ENCODE measurements at places on chromosomes 7 and 10.
A peak's percentile ranks its signal among the peaks of the same experiment; 100 is the strongest.

DNA sequence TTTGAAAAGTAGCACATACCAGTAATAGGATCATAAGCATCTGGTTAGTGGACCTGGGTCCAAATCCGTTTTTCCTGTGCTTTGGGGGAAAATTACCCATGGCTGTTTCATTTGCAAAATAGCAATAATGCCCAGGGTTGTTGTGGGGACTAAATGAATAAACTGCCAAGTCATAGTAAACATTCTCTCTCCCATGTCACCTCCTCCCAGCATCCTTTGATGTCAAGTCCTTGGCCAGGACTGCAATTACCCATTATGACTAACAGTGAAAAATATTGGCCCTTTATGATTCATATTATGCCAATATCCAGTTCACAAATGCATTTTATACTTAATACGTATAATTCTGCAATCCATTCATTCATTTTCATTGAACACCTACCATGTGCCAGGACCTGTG lies 23.0 kb downstream of the TOMM7 start:
- DNase-seq: no peak

GRCh38 chr10:74328388-74328787 lies 177.4 kb downstream of the ADK start:
- no peak for DNase-seq

DNA sequence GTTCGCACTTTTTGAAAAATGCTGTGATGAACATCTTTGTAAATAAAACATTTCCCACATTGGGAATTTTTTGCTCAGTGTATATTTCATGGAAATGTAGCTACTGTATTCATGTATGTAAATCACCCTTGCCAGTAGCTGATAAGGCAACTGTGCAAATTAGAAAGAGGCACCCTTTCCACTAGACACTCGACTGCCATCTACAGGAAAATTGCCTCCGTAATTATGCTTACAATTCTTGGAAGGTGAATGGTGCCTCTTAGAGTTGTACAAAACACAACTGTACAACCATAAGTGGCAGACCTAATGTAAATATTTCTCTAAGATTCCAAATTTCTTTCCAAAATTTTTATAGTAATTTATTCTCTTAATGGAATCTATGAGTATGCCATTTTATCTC lies 491.7 kb downstream of the CCSER2 start:
- DNase-seq: no peak

GRCh38 chr7:55534262-55534915 lies 37.9 kb downstream of the VOPP1 start:
- DNase-seq: peak; percentile 88

DNA sequence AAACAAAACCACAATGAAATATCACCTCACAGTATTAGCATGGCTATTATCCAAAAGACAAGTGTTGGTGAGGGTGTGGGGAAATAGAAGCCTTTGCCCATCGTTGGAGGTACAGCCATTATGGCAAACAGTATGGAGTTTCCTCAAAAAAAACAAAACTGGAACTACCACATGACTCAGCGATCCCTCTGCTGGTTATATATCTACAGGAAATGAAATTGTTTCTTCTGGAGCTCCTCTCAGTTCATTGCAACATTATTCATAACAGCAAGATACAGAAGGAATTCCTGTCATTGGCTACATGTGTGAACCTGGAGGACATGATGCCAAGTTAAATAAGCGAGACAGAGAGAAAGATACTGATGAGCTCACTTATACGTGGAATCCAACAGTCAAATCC lies 2.4 kb upstream of the UBE3C start:
- peak; percentile 66 for DNase-seq

Data from M059J (cell line).